ENCODE measurements at places on chromosomes 16 and 17. TPM values are rescaled to one million over a fixed set of nuclear protein-coding genes. Genes with fewer than 3 reads are reported as not detected.

DNA sequence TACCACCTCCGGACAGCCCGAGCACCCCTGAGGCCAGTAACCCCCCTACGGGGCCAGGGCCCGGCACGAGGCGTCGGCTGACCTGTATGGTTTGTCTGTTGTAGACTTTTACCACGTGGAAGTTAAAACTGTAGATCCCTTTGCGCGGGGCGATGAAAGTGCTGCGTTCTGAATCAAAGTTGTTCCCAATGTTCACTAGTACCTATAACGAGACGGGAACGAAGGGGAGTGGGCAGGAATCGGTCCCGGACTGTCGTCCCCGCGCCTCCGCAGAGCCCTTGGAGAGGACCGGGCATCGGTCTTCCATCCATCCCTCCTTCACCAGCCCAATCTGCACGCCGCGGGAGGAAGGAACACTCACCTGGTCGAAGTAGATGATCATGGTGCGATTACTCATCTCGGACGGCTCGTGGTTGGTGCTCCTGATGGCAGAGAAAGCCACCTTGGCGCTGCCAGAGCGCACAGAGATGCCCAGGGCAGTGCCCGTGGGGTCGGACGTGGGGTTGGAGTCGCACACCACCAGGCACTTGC is 732 bp downstream of the CBLN1 start:
- no peak for DNase-seq

NACA2 gene
- total RNA-seq = not detected

DNA sequence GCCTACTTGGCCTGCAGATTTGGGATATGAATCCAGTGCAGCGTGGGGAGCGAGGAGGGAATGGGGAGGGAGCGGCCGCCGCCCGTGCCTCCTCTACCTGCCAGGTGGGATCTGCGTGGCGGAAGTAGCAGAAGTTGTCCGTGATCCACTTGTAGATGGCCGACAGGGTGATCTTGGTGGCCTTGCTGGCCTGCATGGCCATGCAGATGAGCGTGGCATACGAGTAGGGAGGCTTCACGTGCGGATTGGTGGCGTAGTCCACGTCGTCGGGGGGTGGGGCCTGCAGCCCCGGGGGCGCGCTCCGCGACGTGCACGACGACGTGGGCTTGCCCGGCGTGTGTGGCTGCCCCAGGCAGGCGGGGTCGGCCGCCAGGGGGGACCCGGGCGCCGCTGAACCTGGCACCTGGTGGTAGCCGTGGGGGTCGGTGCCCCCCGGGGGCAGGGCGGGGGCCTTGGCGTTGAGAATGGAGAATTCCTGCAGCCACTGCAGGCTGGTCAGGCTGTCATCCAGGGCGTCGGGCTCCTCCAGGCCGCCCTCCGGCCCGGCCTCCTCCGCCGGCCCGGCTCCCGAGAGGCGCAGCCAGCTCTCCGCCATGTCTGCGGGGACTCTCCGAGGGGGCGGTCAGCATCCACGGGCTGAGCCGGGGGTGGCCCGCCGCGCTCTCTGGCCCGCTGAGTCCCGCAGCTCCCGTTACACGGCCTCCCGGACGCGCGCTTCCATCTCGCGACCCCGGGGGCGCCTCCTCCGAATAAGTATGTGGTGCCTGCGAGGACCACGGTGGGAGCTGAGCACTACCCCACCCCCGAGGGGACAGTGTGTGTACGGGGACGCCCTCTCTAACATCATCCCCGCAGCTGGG is 1.0 kb downstream of the FOXJ1 start:
- DNase-seq = no peak

TOP2A gene
- total RNA-seq = 272 TPM

Measured in NCI-H460 (cell line).